ENCODE measurements at places on chromosomes 12 and 14.
A peak's percentile ranks its signal among the peaks of the same experiment; 100 is the strongest.

GRCh38 chr12:79769189-79769859, 78.6 kb upstream of the PAWR start:
- DNase-seq, result no peak

- DNase-seq, result peak; percentile 17
Measured at GRCh38 chr12:12612358-12612757, 682 bp downstream of the CREBL2 start.

DNA sequence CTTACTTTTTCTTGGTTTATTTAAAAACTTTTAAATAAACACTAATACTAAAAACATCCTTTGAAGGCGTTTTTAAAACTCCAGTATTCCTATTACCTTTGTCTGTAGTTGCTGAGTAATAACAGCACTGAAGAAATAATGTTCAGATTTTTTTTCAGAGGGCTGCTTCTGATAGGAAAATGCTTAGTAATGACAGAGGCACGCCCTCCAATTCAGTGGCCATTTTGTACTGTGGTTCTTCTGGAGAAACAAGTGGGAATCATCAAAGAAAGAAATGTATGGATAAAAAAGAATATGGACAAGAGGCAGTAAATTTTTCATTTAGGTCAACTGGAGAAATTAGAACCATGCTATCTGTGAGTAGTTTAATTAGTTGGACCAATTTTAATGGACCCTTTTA, 13.6 kb downstream of the VEZT start:
- DNase-seq, result no peak

DNA sequence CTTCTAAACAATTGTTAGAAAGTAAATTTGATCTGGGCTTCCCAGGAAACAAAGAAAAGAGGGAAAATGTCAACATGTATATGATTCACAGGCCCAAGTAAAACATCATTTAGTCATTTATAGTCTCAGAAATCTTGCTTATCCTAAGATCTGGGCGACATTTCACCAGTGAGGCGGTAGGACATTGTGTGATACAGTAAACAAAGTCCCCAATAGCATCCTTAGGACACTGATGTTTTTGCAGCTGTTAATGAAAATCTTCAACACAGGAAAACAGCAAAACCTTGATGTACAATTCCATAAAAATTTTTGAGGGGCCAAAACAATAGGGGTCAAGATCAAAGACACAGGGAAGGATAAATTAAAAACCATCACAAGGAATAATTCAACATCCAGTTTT, 20.2 kb downstream of the LMO3 start:
- no peak for DNase-seq

DNA sequence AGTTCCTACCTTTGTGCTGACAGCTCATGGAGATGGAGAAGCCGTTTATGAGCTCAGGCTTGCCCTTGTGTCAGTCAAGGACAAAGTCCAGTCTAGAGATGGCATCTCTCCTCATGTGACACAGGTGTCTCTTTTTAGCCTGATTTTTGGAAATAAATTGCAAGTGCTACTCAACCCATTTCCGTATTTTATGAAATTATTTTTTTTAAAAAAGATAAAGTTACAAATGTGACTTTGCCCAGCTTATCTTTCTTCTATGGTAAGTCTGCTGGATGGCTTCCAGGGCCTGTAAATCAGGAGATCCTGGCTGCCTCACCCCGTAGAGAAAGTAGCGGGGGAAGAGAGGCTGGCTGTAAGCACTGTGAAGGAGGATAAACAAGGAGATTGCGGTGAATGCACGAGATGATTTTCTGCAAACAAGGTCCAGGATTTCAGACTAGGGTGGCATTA, 169.7 kb downstream of the MYRFL start:
- no peak for DNase-seq

- DNase-seq, result no peak
Measured at GRCh38 chr12:120830966-120831365, 73.2 kb downstream of the SPPL3 start.
